ENCODE measurements at places on chromosomes 1 and 21. TPM values are rescaled to one million over a fixed set of nuclear protein-coding genes. Genes with fewer than 3 reads are reported as not detected.

AMY2A gene
- total RNA-seq: 2.5 TPM

SNAPIN gene
- 23.6 TPM for total RNA-seq

AUNIP gene
- total RNA-seq: not detected

METTL25B gene
- total RNA-seq: 40.6 TPM

NUAK2 gene
- total RNA-seq: 29.2 TPM

CELA3A gene
- total RNA-seq: 2.1 TPM

- peak; percentile 81 for DNase-seq
Measured at GRCh38 chr1:41432481-41433280, 51.8 kb downstream of the EDN2 start.

DNA sequence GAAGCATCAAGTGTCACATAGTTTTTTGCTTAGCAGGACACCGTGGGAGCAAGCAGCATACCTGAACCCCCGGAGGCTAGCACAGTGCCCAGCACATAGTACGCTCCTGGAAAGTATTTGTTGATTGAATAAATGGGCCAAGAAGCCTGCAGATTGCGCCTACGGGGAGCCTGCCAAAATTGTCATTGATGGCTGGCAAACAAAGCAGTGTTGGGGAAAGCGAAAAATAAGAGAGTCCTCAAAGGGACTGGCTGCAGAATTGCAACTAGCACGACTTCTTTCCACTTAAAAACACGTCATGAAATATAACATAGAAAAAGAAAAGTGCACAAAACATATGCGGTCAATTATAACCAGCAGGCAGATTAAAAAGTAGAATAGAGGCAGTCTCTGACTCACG is 125.2 kb upstream of the GALNT2 start:
- no peak for DNase-seq

- DNase-seq: no peak
Measured at GRCh38 chr1:235960809-235961208, 94.1 kb upstream of the LYST start.

DNA sequence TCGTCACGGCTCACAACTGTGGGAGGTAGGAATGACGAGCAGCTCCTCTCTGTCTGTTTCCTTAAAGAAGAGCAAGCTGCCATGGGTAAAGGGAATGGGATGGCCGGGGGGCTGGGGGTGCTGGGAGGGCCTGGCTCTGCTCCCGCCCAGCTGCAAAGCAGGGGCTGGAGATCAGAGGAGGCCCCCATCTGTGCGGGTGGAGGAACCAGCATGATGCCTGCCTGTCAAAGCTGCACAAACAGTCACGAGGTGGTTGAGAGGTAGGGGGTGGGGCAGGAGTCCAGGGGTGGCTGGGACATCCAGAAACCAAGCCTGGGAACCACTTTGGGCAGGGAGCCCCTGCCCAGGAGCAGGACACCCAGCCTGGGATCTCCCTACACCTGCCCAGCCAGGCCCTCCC is 12.6 kb downstream of the SLC41A1 start:
- DNase-seq: no peak

- DNase-seq: no peak
Measured at GRCh38 chr1:117146575-117147340, 25.2 kb upstream of the TRIM45 start.

DNA sequence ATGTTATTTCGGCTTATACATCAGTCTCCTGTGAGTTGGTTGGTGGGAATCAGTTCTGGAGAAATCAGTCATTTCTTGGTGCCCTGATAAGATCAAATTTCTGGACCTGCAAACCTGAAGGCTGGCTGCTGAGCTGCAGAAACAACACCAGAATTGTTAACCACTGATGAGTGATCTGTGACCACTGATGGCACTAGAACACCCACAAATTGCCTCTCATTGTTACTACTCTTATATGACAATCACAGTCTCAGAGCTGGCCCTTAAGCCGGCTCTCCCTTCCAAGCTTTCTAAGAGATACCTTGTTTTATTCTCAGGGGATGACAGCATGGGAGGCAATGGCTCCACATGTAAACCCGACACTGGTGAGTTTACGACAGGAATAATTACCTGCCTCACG is 1.9 kb downstream of the C1orf162 start:
- no peak for DNase-seq

- peak; percentile 48 for DNase-seq
Measured at GRCh38 chr1:23376890-23377811, 7.5 kb upstream of the ZNF436 start.

- DNase-seq: no peak
Measured at GRCh38 chr1:247295746-247296145, 35.9 kb downstream of the ZNF496 start.

DNA sequence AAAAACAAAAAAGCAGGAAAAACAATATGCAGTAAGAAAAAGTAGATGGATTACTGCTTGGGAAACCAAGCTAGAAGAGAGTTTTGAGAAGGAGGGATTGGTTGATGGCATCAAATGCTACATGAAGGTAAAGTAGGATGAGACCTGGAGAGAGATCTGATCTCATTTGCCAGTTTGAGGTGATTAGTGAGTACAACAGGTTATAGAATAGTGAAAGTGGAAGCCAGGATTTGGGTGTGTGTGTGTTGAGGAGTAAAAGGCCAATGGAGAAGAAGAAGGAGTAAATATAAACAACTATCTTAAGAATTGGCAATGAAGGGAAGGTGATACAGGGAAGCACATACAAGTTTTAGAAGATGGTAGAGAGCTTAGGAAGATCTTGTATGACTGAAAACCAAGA is 76.7 kb downstream of the DISP1 start:
- DNase-seq: no peak

GRCh38 chr1:235657269-235657668 is 7.7 kb upstream of the GNG4 start:
- DNase-seq: no peak

GRCh38 chr1:57976216-57976615 is 552.4 kb upstream of the DAB1 start:
- DNase-seq: no peak

DNA sequence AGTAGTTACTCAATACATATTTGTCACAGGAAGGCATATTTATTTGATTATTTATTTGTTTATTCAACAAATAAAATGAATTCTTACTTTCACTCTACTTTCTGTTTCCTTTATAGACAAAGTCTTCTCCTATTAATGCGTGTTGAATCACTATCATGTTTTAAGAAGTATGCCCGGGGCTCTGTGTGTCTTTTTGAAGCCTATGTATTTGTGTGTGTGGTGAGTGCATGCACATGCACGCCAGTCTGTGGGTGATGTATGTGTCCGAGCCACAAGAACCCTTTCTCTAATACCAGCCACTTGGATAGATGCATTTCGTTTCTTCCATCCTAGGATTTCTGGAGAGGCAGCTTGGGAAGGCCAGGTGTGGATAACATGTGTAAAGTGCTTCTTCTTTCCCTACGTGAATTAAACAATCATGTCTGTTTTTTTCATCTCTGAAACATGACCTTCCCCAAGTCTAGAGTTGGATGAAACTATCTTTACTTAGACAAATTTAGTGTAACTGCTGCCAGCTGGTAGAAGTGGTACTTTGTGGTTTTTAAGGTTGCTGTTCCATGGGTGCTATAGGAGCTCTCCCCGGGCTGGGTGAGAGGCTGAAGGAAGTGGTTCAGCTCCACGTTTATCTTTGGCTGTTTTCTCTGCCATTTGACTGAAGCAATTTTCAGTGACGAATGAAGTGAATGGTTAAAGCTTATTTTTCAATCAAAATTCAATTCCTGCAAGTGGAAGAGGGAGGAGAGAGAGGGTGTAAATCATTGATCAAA is 46.8 kb upstream of the PPM1J start:
- DNase-seq: no peak

Data from left colon (tissue), 2 donors.